ENCODE measurements at places on chromosomes 13 and 19.

- DNase-seq = no peak
Observed at GRCh38 chr13:101746513-101746912, 294.0 kb downstream of the ITGBL1 start.

DNA sequence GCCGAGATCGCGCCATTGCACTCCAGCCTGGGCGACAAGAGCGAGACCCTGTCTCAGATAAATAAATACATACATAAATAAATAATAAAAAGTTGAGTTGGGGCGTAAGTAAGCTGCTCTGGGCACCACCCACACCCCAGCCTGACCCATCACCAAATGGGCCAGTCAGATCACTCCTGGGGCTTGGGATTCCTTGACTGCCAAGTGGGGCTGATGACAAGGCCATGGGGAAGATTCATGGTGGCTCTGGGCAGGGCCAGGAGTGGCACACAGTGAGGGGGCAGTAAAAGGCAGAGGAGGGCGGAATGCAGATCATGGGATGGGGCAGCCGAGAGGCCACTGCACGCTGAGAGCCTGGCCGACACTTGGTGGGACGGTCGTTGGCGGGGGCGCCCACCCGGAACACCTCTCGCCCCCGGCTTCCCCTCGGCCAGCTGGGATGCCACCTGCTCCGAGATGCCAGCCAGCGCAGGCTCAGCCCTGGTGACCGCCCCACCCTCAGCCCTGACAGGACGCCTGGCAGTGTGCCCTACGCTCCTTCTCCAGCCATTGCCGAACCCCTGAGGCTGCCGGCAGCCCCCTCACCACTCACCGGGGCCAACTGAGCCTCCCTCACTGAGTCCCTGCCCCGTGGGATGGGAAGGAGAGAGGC, 10.9 kb downstream of the ZNF653 start:
- DNase-seq = no peak

DNA sequence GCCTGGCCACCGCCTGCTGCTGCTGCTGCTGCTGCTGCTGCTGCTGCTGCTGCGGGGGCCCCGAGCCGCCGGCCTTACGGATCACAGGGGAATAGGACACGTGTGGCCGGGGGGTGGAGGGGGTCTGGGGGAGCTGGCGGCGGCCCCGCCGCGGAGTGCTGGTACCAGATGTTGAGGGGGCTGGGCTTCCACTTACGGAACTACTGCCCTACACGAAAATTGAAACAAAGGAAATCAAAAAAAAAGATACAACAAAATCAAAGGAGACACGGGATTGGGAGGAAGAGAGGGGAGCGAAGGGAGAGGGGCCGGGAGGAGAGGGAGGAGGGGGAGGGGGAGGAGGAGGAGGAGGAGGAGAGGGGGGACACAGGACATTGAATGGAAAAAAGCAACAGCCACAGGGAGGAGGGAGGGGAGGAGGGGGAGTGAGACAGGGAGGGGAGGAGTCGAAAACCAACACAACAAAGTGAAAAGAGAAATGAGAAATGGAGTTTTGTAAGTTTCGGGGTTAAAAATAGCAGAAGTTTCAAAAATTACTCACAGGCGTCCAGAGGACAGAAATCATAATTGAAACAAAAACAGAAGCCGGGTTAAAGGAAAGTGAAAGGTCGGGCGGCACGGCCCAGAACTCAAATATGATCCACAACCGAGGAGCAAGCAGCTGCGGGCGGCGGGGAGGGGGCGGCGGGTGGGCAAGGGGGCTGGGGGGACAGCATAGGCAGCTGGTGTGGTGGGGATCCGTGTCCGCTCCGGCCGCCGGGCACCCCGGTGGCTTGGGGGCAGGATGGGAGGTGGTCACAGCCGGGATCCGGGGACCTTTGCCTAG, 57.8 kb downstream of the IER2 start:
- DNase-seq = peak; percentile 33

- no peak for DNase-seq
Observed at GRCh38 chr13:36357692-36358091, 11.5 kb upstream of the SPART start.

- no peak for DNase-seq
Observed at GRCh38 chr19:58350871-58351557, 2.3 kb downstream of the A1BG start.

- no peak for DNase-seq
Observed at GRCh38 chr13:95188128-95188527, 113.1 kb downstream of the ABCC4 start.

GRCh38 chr19:15259907-15260306, 27.7 kb upstream of the EPHX3 start:
- no peak for DNase-seq

- DNase-seq = peak; percentile 53
Observed at GRCh38 chr13:33610438-33611120, 207.4 kb upstream of the RFC3 start.

DNA sequence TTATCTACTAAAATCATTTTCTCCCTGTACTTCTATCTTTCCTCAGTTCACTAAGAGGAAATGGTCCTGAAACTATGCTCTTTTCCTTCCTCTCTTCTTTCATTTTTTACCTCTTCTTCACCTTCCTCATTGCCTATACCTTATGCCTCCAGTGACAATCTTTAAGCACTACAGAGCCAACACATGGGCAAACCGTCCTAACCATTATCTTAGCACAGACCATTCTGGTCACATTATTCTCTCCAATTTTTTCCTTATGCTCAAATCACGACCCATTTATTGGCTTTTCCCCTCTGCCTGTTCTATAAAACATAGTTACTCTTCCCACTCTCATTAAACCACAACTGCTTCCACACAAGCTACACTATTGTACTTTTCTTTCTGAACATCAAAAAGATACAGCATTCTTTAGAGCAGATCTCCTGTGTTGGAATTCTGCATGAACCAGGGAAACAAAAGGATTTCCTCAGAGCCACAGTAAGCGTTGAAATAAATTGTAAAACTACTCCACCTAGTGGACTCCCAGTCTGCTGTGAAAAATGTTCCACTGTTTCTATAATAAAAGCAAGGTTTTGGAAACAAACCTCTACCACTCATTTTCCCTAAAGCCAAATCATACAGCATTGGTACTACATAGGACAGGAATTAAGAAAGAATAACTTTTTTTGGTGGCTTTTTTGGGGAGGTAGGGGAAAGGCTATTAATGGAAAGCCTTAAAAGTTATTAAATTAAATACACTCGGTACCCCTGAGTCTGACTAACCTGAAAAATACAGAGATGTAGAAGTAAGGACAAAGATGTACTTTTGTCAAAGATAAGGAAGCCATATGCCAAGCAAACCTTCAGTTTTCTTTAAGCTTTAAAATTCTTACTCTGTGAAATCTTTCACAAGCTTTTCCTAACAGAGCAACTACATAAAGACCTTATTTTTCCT, 19.5 kb downstream of the NUFIP1 start:
- no peak for DNase-seq

GRCh38 chr13:45119469-45119990, 780 bp upstream of the GTF2F2 start:
- DNase-seq = peak; percentile 86

DNA sequence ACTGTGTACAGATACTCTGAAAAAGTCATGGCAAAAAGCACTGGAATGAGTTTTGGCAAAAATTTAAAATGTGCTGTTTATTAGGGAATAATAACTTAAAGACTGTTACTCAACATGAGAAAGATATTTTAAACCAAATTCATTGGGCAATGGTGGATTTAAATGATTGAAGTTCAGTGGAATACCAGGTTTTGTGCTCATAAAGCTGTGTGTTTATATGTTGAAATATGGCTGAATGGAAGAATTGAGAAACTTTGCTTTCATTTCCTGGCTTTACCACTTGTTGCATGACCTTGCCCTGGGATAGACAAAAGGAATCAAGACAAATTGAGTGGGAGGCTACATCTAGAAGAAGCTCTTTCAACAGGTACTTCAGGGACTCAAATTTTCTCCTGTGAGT, 246.4 kb downstream of the GPC5 start:
- DNase-seq = no peak

GRCh38 chr19:2064395-2064787, 13.3 kb upstream of the MKNK2 start:
- DNase-seq = no peak

DNA sequence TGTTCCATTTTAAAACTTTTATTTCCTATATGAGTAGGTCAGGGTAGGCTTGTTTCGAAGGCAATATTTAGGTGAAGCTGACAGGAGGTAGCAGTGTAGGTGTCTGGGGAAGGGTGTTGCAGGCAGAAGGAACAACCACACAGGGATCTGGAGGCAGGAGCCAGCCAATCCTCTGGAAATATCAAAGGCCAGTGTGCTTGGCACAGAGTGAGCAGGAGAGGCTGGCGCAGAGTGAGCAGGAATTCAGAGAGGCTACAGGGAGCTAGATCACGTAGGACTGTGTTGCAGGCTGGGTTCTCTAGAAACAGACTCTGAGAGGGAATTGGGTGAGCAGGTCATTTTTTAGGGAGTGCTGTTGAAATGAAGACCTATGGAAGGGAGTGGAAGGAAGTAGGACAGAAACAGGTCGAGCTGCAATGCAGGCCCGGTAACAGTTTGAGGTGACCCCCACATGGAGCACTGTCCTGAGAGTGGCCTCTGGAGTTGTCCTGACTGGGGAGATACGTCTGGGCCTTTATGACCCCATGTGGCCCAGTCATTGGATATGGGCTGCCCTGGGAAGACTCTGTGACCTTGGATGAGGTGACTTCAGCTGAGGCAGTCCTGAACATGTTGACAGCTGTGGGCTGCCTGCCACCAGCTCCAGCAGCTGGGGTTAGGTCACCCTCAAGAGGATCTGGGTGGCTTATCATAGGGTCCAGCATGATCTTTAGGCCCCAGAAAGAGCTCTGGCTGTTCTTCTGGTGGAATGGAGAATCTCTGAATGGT, 51.7 kb downstream of the ERCC5 start:
- no peak for DNase-seq

- DNase-seq = no peak
Observed at GRCh38 chr13:39326469-39327171, 276.4 kb downstream of the LHFPL6 start.

DNA sequence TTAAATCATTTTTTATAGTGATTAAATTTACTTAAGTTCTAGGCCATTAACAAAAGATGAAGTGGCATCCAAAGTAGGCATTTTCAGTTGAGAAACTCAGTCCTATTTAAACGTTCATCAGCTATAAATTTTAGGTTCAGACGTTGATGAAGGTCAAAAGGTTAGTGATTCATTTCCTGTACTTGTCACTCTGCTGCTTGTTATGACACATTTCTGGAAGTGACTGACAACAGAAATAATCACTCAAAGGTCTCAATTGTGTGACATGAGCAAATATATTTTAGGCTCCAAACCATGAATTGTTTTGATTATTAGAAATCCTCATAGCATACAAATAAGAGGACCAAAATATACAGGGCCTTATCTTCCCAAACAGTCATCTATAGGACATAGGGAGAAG, 10.3 kb upstream of the EDNRB start:
- DNase-seq = no peak

- no peak for DNase-seq
Observed at GRCh38 chr19:35320065-35320713, 8.8 kb upstream of the CD22 start.

- DNase-seq = no peak
Observed at GRCh38 chr13:26112843-26113242, 61.0 kb upstream of the SHISA2 start.

DNA sequence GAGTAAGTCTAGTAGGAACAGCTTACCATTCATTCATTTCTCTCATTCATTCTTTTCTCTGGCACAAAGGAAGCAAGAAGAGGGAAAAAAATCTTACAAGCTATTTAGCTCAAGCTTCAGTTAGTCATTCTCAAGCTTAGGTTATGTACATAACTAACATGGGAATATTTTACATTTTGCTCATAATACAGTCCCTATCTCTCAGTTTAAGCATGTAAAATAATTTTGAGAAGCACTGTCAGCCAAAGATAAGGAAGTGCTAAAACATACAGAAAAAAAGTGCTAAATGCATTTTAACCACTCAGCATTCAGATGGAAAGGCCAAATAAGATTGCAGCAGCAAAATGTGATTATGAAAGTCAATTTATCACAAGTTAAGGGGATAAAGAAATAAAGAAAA, 7.9 kb downstream of the RBM26 start:
- DNase-seq = no peak

DNA sequence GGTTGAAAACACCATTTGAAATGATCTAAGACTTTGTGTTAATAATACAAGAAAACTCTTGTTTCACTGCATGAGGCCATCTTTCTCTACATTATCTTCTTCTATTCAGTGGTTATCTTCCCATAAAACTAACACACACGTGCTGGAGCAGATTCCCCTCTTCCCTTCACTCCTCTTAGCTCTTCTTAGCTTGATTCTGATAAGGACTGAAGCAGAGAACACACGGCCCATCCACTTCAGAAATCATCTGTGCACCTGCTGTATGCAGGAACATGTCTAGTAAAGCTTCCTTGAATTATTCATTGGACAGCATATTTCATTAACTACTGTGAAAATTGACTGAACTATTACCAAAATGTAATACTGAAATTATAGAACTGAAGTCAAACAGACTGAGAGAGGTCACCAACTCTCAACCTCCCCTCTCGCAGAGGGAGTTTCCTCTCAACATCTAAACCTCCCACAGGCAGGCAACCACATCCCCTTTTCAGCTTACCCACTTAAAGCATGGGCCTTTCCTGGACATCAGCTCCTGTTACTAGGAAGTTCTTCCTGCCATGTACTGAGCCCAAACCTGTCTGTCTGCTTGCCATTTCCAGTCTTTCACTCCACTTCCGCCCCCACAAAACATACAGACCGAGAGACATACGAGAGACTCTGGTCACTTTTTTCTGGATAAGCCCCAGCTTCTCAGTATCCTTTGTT, 113.9 kb downstream of the CRYL1 start:
- peak; percentile 43 for DNase-seq

DNA sequence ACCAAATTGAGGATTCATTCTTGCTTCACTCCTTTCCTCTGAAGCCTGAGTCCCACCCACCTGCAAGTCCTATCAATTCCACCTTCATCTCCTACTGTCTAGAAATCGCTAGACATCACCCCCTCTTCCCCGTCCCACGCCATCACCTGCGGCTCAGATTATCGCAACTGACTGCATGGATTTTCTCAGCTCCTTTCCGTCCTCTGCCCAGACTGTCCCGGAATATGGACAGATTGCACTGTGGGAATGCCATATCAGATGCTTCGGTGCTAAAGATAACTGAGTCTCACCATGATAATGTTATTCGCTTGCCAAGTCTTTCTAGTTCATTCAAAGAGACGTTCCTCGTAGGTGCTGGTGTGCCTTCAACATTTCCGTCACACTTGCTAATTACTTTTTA, 66.4 kb upstream of the USP29 start:
- no peak for DNase-seq

- DNase-seq = no peak
Observed at GRCh38 chr13:37029617-37030016, 29.0 kb downstream of the EXOSC8 start.
